ENCODE measurements at places on chromosomes 6 and 20.
A peak's percentile ranks its signal among the peaks of the same experiment; 100 is the strongest.

DNA sequence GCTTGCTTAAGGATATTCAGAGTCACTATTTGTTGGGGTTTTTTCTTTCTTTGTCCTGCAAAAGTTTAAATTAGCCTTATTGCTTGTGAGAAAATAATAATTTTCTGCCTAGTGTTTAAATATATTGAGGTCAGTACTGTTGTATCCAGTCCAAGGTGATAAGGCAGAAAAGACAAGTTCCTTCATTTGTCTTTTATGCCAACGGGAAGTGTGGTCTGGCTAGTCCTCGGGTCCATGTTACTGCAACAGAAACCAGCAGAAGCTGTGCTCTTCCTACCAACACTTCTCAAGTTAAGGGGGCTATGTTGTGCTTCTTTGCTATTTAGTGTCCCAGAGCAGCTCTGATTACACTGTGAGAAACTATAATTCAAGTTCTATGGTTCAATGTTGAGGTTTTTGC, 301.1 kb downstream of the TBC1D7 start:
- no peak for DNase-seq

- no peak for DNase-seq
Observed at GRCh38 chr6:4986999-4987398, 16.8 kb downstream of the RPP40 start.

DNA sequence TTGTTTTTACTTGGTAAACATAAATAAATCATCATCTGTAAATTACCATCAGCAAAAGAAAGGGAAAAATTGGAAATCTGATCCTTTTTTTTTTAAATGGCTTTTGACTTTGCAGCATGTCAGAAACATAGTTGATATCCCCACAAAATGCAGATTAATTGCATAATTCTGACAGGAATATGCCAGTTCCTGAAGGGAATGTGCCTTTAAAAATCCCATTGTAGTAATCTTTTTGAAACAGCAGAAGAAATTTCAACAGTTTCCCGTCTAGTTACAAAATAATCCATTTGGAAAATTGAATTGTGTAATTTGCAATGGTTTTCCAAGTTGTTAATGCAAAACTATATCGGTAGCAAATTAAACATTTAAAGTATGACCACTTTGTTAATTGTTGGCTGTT, 95.2 kb downstream of the DOK5 start:
- no peak for DNase-seq

DNA sequence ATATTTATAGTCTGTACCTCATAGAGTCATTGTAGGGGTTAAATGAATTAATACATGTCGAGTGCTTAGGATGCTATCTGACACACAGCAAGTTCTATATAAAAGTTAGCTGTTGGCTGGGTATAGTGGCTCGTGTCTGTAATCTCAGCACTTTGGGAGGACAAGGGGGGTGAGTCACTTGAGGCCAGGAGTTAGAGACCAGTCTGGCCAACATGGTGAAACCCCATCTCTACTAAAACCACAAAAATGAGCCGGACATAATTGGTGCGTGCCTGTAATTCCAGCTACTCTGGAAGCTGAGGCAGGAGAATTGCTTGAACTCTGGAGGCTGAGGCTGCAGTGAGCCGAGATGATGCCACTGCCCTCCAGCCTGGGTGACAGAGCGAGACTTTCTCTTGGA, 222.9 kb downstream of the UBE3D start:
- peak; percentile 83 for DNase-seq

DNA sequence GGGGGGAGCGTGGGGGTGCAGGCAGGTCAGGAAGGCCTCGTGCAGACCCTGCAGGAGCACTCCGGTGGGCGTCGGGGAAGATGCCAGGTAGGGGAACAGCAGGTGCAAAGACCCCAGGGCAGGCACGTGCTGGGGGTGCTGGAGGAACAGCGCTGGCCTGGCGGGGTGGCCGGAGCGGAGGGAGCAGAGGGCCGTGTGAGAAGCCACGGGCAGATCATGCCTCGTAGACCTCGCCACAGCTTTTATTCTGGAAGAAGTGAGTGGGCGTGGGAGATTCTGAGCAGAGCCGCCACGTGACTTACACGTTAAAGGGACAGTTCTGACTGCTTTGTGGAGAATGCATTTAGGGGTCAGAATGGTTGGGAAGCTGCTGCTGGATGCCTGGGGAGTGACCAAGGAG, 9.3 kb downstream of the NTSR1 start:
- no peak for DNase-seq

GRCh38 chr6:127880429-127880828, 20.4 kb downstream of the THEMIS start:
- DNase-seq, result peak; percentile 1

DNA sequence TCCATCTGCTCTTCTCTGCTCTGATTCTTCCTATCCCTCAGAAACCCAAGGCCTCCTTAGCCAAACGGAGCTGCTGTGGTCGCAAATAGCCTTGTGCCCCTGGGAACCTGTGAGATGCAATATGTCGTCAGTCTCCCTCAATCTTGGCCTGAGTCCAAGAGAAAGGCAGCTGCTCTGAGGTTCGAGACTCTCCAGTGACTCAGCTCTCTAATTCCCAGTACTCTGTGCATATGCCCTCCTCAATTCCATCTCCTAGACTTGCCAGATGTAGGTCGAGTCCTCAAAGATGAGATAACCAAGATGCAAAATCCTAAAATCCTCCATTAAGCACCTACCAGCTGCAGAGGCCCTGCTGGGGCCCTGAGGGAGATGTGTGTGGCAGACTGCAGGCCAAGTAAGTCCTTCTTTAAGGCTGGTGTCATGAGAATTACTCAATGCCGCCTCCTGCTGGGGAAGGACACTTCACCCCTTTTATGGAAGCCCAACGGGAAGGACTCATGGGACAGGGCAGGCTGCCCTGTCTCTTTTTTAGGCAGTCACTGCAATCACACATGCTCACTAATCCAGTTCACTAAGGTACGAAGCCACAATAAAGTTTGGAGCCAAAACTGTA, 28.5 kb downstream of the C6orf15 start:
- peak; percentile 16 for DNase-seq

GRCh38 chr6:81734081-81734480, 18.4 kb downstream of the TENT5A start:
- no peak for DNase-seq

DNA sequence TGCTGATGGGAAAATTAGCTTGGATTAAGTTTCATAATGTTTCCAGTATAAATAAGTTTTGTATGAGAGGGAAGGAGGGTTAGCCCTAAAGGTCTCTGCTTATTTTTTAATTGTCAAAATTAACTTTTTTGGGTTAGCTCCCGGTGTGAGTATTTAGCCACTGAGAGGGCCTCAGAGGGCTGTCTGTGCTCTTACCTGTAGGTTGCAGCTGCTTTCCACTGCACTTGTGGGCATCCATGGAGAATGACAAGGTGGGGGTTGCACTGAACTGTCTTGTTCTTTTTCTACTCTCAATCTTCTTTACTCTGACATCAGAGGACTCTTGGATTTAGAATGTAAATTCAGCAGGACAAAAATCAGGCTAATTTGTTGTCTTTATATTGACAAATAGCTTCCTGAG, 81.4 kb downstream of the CD164 start:
- DNase-seq, result no peak

DNA sequence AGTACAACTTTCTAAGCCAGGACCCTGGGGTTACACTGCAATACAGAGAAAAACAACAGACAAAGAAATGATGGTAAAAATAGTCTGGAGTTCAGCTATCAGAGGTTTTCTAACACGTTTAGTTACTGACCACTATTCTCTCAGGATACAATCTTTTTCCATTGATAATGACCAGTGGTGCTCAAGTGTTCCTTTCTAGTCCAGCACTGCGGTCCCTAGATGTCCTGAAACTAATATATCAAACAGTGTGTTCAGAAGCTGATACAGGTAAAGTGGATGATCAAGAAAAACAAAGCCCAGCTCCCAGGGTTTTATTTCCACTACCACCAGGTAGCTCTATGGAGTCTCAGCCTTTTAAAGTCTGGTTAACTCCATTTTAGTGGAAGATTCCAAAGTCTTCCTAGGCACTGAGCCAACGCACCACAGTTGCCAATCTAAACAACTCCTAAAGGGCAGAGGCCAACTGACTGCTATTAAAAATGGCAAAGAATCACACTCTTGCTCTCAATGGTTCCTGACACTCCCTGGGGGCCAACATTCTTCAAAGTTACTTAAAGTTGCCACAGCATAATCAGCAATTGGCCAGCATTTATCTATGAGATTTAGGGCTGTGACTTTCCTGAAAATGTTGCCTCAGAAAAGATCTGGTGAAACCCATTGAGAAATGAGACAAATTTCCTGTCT, 38.2 kb downstream of the DZANK1 start:
- no peak for DNase-seq

Measured in A172 (cell line).